ENCODE measurements at places on chromosomes 16 and 17.

GRCh38 chr17:45346216-45347015 lies 29.6 kb upstream of the MAP3K14 start:
- DNase-seq, result no peak

GRCh38 chr16:75250089-75250808 lies 1.2 kb downstream of the BCAR1 start:
- peak; percentile 46 for DNase-seq

DNA sequence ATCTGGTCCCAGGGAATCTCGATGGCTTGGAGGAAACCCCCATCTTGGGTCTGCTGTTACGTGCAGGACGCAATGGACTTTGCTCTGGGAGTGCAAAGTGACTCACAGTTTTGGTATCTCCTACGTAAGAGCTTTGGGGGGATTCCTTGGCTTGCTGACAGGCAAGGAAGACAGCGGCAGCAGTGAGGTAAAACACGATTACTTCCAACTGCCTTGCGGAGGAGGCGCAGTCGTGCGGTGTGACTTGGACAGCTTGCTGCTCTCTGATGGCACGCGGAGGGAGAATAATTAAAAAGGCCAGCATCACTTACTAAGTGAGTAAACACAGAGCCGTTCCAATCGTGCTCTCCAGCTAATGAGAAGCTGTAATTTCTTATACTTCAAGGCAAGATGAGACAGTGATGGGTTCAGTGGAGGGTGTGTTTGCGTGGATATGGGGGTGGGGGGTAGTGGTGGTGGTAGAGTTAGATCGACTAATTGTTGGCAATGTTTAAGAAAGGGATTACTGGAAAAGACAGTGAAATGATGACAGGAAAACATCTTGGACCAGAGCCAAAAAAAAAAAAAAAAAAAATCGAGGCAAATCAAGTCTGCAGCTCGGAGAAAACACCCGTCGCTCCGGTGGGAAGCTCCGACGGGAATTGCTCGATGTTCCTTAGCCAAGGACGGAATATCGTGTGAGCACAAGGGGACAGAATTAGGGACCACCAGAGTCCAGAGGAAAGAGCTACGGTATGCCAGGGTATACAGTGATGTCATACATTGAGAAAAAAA lies 184.8 kb upstream of the ZFHX3 start:
- DNase-seq, result peak; percentile 97

GRCh38 chr17:19348081-19348650 lies 14.4 kb downstream of the B9D1 start:
- no peak for DNase-seq

DNA sequence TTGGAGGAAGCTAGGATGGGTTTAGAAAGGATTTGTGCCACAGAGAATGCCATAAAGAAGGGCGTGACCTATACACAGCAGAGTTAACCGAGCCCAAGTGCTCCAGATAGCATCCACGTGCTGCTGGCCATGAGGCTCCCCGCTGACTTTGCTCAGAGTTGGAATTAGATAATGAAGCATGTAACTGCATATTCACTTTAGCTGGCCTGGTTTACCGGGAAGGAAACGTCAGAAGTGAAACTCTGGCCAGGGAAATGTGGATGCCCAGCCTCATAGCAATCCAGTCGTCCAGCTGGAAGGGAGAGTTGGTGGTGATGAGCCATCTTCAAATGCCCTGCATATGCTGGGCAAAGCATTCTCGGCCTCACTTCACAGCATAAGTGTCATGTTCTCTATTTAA lies 6.1 kb downstream of the KRT35 start:
- no peak for DNase-seq

DNA sequence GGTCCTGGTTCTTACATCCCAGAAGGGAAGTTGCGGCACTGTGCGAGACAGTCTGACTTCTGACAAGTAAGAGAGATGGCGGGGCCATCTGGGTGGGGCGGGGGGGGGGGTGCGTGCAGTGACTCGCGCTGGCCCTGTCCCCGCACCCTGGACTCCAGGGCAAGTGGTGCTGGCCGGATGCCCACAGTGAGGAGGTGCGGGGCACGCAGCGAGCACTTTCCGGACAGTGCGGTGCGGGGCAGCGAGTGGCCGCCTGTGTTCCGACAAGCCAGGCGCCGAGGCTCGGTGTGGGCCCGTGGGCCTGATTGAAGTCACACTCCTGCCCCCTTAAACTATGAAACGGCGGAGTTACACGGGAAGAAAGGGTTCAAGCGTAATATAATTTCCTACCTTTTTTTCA lies 106.4 kb downstream of the BANP start:
- no peak for DNase-seq

DNA sequence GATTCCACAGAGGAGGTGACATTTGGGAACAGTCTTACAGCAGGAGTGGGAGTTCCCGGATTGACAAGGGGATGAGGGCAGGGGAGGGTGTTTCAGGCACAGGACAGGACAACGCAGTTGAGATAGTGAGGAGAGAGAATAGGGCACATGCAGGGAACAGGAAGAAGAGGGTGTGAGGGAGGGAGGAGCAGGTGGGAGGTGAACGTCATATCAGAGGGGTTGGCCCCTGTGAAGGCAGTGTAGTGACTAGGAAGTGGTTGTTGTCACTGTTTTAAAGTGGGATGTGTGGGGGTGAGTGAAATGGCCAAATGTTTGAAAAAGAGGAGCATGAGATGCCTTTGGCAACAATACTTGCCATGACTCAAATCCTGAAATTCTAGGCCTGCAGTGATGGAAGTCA lies 12.2 kb downstream of the PRKCB start:
- DNase-seq, result no peak
